ENCODE measurements at places on chromosomes 1 and 21. TPM values are rescaled to one million over a fixed set of nuclear protein-coding genes. Genes with fewer than 3 reads are reported as not detected.

The LCE3E gene
- total RNA-seq: not detected

The RNF186 gene
- not detected for total RNA-seq

The GNPAT gene
- 35.8 TPM for total RNA-seq

The PAX7 gene
- not detected for total RNA-seq

The LCE1E gene
- total RNA-seq: not detected

The STIL gene
- total RNA-seq: 17.1 TPM

The FLG2 gene
- not detected for total RNA-seq

The CHI3L1 gene
- 0.22 TPM for total RNA-seq

The NEGR1 gene
- total RNA-seq: 15.7 TPM

The PPIAL4G gene
- total RNA-seq: not detected

The MACF1 gene
- total RNA-seq: 177 TPM

The ZNF678 gene
- 1.7 TPM for total RNA-seq

The SH2D2A gene
- total RNA-seq: not detected

The GSTM5 gene
- total RNA-seq: 2.4 TPM

The FAM89A gene
- 6.3 TPM for total RNA-seq

The MTARC2 gene
- 1.9 TPM for total RNA-seq

The LCE2C gene
- total RNA-seq: not detected

The CASZ1 gene
- total RNA-seq: under 0.01 TPM

The CELA2B gene
- total RNA-seq: not detected

The LCE1B gene
- total RNA-seq: not detected

The MROH7 gene
- 0.51 TPM for total RNA-seq

The GSTM2 gene
- total RNA-seq: 27.7 TPM

The TIPRL gene
- total RNA-seq: 32.9 TPM

The TRIM17 gene
- not detected for total RNA-seq

The INSRR gene
- total RNA-seq: not detected

The GNAT2 gene
- total RNA-seq: not detected

The C1orf94 gene
- not detected for total RNA-seq

The LMX1A gene
- total RNA-seq: not detected

The ACAP3 gene
- 68.0 TPM for total RNA-seq

The MPC2 gene
- total RNA-seq: 93.8 TPM

The F13B gene
- not detected for total RNA-seq

The CITED4 gene
- total RNA-seq: not detected

The YBX1 gene
- 665 TPM for total RNA-seq

The TSSK3 gene
- total RNA-seq: not detected

The B3GALT5 gene
- not detected for total RNA-seq

The NGF gene
- total RNA-seq: 27.1 TPM

The DMRTA2 gene
- total RNA-seq: not detected

The ZBTB8OS gene
- 37.0 TPM for total RNA-seq
